NCI-H1930 (cell line): ENCODE measurements at places on chromosomes 5 and 9.

DNA sequence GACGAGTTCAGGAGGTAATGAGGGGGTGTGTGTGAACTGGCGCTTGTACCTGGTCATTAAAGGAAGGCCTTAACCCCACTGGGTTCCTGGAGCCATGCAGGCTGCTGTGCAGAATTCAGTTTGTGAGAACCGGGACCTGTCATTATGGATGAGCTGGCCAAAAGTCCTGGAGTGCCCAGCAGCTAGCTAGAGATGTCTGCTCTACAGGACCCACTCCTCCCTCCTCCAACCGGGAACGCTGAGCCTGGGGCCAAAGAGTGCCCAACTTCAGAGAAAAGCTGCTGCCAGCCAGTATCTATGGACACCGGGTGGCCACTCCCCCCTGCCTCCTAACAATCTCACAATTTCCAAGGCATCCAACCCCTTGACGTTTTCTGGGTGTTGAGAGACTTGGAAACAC lies 1.2 kb downstream of the ENTREP1 start:
- no peak for DNase-seq

DNA sequence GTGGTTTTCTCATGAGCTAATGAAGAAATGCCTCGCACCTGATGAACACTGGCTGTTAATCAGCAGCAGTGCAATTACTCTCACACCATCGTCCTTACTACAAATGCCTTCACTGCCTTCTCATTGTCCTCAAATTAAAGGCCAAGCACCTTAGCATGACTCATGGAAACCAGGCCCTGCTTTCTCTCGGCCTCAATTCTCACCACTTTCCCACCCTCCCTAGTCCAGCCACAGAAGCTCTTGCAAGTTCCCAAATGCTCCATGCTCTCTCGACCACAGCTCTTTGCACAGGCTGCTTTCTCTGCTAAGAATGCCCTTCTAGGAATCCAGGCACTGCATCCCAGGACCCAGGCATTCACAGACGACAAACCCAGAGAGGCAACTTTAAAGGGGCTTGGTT lies 94.6 kb upstream of the KLF4 start:
- no peak for DNase-seq

GRCh38 chr9:89953824-89954615 lies 349.2 kb downstream of the GADD45G start:
- no peak for DNase-seq

- DNase-seq, result no peak
These were observed 152.7 kb downstream of the FSTL4 start for GRCh38 chr5:133459474-133460160.

DNA sequence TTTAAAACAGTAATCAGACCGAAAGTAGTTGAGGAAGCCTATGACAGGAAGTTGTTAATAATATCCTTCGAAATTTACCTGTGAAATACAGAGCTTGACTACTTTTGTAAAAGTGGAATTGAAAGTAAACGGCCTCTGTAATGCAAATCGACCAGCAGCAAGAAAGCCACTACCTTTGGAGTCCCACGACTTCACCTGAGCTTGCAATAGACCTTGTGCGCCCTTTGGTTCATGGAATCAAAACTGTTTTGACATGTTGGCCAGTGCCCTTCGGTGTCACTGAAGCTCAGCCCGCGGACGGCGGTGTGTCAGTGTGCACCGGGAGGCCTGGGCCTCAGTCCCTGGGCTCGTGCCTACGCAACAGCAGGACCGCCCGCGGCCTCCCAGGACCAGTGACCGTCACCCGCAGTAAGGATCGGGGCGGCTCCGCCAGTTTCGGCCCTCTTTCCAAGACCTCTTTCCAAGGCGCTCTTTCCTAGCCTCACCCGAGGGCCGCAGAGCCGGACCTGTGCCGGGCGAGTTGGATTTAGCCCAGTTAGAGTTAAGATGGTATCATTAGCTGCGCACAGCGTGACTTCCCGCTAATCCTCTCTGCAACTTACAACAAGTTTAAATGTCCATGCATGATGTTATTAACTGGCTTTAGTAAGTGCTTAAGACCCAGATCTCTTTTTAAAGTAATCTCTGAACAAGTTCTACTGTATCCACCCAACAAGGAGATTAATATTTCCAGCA lies 223.3 kb downstream of the MEF2C start:
- DNase-seq, result no peak

- DNase-seq, result no peak
These were observed 19.6 kb upstream of the TMEM252 start for GRCh38 chr9:68560071-68560844.
